ENCODE measurements at places on chromosomes 3 and 15. TPM values are rescaled to one million over a fixed set of nuclear protein-coding genes. Genes with fewer than 3 reads are reported as not detected.

GRCh38 chr3:8652324-8652987 is 7.9 kb upstream of the SSUH2 start:
- DNase-seq: no peak

DNA sequence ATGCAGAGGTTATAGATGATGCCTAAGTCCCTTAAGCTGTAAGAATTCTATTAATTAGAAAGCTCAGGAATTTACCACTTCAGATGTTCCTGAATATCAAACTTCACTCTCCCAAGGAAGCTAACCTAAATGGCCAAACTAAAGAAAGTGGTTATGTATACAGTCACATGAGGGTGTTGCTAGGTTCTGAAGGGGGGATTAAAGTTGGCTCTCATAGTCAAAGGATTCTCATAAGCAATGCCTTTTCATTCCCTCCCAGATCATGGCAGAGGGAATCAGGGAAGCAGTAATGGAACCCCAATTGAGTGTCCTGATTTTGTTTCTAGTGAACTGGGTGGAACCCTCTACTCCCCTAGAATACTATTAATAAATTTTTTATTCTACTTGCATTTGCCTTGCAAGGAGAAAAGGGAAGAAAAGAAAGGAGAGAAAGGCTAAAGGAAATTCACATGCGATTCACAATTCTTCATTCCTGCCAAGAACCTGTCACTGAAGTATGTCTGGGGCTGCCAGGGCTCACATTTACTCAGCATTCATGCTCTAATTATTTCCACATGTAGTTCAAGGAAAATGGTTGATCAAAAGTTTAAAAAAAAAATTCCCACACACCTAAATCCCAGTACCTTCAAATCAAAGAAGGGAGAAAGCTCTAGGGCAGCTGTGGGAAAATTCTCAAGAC is 25.1 kb downstream of the FSTL1 start:
- DNase-seq: no peak

The HTR3E gene
- not detected for polyA plus RNA-seq

DNA sequence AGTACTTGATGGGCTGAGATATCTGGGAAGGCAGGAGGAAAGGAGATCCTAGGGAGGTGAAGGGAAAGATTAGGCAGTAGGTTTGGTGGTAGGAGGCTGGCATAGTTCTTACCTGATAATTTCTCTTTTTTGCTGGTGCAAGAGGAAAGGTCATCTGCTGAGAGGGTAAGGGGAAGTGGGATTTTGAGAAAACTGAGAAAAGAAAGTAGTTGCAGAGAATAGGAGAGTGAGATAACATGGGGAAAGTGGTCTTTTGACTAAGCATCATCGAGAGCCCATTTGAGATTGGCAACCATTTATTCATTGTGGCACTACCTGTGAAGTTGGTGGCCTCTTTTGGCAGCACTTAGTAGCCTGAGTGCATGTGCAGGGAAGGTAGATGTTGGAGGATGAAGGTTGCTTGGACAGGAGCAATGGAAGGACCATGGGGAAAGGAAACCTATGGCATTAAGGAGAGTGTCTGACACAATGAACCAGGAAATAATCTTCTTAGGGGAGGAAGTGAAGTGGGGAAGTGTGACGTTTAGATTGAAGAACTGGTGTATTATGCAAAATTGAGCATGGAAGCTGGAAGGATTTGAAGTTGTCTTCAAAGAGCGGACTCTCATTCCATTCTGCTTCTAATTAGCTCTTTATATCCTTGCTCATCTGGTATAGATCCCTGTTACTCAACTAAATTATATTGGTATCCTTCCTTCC is 21.9 kb upstream of the USP13 start:
- DNase-seq: no peak

- DNase-seq: no peak
Observed at GRCh38 chr3:159158213-159158612, 356.4 kb downstream of the MFSD1 start.

The ITIH1 gene
- not detected for polyA plus RNA-seq

- DNase-seq: no peak
Observed at GRCh38 chr3:132346841-132347736, 29.9 kb downstream of the ACP3 start.

The GOLGA8S gene
- polyA plus RNA-seq: 0.92 TPM

GRCh38 chr3:13598926-13599886 is 50.3 kb downstream of the FBLN2 start:
- no peak for DNase-seq

GRCh38 chr3:47874913-47875312 is 72.0 kb downstream of the DHX30 start:
- no peak for DNase-seq

The CCDC50 gene
- polyA plus RNA-seq: 26.3 TPM

- DNase-seq: no peak
Observed at GRCh38 chr15:84702961-84703482, 12.9 kb downstream of the SEC11A start.

DNA sequence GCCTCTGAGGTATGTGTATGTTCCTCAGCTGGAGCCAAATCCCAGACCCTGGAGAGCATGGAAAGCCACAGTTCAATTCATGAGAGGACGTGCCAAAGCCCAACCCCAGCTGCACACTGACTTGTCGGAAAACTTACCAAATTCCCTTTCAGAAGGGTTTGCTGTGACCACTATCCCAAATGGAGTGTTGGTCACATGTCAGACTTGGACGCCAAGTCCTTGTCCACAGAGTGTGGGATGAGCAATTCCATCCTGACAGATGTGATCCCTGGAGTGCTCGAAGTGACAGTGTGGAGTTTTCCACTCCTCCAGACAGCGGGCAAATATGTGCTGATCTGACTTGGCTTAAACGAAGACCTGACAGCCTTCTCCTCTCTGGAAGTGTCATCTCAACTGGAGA is 71.2 kb downstream of the RORA start:
- DNase-seq: peak; percentile 66

DNA sequence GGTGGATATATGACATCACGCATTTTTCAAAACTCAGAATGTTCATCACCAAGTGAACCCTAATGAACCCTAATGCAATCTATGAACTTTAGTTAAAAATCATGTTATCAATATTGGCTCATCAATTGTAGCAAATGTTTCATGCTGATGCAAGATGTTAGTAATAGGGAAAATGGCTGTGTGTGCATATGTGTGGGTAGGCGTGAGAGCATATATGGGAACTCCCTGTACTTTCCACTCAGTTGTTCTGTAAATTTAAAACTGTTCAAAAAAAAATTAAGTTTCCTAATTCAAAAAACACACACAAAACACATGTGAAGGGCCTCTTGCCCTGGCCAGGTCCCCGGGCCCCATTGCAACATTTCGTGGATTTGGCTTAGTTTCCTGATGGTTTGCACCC is 89.7 kb upstream of the PROK2 start:
- DNase-seq: no peak

The POPDC2 gene
- polyA plus RNA-seq: 38.2 TPM

- no peak for DNase-seq
Observed at GRCh38 chr3:70871909-70872656, 559.6 kb upstream of the MDFIC2 start.

DNA sequence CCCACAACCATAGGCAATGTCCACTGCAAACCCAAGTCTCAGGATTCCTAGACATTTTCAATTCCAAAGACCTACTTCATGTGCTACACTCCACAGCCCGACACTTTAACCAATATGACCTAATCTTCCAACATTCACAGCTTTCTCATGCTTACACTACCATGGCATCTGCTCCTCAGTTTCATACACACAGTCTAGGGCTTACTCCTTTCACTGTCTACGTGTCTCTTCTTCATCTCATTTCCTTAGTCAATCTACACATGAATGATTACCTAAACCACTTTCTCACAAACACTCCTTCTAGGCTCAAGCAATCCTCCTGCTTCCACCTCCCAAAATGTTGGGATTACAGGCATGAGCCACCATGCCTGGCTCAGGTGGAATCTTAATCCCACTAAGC is 106.3 kb downstream of the STAG1 start:
- no peak for DNase-seq

GRCh38 chr15:58475573-58476524 is 44.1 kb downstream of the LIPC start:
- DNase-seq: no peak

- no peak for DNase-seq
Observed at GRCh38 chr15:33675246-33675645, 293.1 kb upstream of the CHRM5 start.

DNA sequence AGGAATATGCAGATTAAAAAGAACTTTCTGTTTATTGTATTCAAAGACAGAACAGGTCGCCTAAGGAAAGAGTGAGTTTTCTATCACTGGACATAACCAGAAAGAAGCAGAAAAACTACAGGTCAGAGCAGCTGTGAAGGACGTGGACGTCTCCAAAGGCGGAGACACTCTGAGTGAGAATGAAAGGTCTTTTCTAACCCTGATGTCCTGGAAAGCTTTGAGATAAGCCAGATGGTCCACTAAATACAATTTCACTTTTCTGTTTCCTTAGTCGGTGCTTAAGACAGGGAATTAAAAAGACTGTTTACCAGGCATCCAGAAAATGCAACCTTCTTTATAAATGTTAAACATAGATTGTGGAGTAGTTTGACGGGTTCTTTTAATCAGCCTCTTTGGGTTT is 360.4 kb downstream of the FGF12 start:
- DNase-seq: no peak

- no peak for DNase-seq
Observed at GRCh38 chr15:57611938-57612337, 20.2 kb downstream of the MYZAP start.
